CD14-positive monocyte (primary cell): ENCODE measurements at places on chromosomes 2 and 18. TPM values are rescaled to one million over a fixed set of nuclear protein-coding genes. Genes with fewer than 3 reads are reported as not detected.

DNA sequence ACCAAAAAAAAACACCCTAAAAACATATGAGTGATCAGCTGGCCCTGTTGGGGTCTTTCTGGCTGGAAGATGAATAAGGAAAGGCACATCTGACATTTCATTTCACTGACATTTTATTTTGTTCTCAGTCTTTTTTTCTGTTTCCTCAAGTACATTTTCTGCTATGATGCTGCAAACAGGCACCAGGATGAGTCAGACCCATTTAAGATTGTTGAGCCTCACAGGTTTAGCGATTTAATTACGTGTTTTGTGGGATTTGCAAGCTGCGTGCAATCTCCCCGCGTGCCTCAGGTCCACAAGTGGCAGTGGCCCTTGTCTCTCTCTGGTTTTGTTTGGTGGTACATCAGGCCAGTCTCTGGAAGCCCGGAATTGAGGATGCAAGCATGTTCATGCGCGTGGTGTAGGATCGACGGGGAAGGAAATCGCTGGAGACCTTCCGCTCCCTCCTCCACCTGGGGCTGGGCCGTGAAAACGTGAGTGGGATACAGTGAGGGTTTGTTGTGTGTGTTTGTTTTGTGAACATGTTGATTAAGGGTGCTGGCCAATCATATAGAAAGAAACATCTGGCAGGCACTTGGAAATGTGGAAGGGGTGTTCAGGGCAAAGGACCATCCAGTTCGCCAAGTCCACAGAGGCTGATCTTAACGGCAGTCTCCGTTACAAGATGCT lies 120.2 kb upstream of the ZNF516 start:
- DNase-seq = no peak

Gene POTEC
- polyA plus RNA-seq = not detected

Gene MAP3K19
- not detected for polyA plus RNA-seq

Gene RAX
- polyA plus RNA-seq = not detected

Gene TRABD2A
- 0.79 TPM for polyA plus RNA-seq
